ENCODE measurements at places on chromosomes 4 and X. TPM values are rescaled to one million over a fixed set of nuclear protein-coding genes. Genes with fewer than 3 reads are reported as not detected.

The GAB1 gene
- total RNA-seq, result 11.1 TPM

The THAP9 gene
- 2.6 TPM for total RNA-seq

DNA sequence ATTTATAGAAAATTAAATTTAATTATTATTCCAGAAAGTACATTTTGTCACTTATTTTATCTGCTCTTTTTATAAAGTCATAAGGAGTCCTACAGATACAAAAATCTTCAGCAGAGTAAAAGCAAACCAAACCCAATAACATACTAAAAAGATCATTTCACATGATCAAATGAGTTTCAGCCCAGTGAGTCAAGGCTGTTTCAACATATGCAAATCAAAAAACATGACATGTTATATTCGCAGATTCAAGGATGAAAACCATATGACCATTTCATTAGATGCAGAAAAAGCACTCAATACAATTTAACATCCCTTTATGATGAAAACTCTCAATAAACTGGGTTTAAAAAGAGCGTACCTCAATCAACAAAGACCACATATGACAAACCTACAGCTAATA lies 214.3 kb downstream of the FAT4 start:
- no peak for DNase-seq

DNA sequence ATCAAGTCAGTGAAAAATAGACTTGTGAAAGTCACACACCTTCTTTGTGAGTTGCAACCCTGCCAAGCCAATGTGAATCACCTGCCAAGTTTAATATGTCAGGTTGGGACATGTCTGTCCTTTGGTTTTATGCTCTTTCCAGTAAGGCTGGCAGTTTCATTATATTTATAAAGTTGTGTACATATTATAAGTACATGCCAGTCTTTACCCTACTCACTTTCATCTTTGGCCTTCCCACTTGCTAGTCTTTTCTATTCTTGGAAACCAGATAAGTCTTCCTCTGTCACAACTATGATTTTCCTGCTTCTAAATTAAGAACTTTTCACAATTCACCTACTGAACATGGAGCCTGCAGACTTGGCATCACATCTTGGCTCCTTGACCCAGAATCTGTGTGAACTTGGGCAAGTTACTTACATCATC lies 680.7 kb upstream of the BOD1L1 start:
- DNase-seq, result no peak

GRCh38 chr4:87857789-87858188 lies 25.0 kb downstream of the MEPE start:
- DNase-seq, result no peak

GRCh38 chr4:25993395-25994185 lies 79.6 kb downstream of the SMIM20 start:
- DNase-seq, result no peak

- DNase-seq, result no peak
Observed at GRCh38 chrX:53288189-53288588, 6.8 kb upstream of the IQSEC2 start.

GRCh38 chr4:61921920-61922319 lies 721.8 kb downstream of the ADGRL3 start:
- DNase-seq, result no peak

- DNase-seq, result no peak
Observed at GRCh38 chr4:7018281-7018680, 24.9 kb upstream of the TADA2B start.

DNA sequence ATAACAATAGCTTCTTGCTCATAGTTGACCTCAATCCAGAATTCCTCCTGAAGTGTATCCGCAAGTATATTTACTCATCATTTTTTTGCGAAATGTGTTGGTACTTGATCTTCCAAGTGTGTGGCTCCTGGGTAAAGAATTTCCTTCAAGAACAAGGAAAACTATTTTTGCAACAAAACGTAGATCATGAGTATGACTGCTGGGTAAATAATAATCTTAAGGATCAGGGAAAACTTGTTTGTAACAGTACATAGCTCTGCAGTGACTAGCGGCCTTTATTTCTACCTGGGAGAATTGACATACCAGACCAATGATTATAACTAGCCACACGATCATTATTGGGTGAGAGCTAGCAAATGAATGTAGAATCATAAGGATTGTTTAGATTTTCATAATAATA lies 1311.7 kb downstream of the ARAP2 start:
- DNase-seq, result no peak

All from left lobe of liver (tissue), 2 donors.